Stimulated activated CD4-positive, alpha-beta T cell treated with anti-CD3 and anti-CD28 coated beads, Interleukin-1b, Interleukin-23, amount 100 ng/mL, for 1 hour (primary cell): ENCODE measurements at places on chromosomes 11 and 22.
A peak's percentile ranks its signal among the peaks of the same experiment; 100 is the strongest.

GRCh38 chr22:45834241-45834640 lies 142.7 kb downstream of the WNT7B start:
- no peak for DNase-seq

DNA sequence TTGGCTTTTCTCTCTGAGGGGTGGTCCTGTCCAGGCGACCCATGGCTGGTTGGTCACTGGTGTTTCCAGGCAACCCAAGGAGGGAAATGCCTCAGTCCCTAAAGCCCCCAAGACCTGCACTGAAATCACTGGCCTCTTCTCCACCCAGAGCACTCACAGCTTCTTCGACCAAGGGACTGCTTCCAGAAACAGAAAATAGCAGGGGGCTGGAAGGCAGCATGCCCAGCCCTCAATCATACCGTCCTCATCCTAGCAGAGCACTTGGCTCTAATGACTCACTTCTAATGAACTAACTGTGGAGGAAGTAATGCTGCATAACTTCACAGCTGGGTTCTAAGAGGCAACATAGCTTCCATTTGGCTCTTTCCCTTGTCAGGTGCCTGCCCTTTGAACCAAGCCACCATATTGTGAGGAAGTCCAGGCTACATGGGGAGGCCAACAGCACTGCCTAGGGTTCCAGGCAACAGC lies 27.6 kb downstream of the DKK3 start:
- DNase-seq: no peak

GRCh38 chr11:129590753-129591475 lies 215.3 kb downstream of the BARX2 start:
- no peak for DNase-seq

GRCh38 chr22:38712486-38713207 lies 6.9 kb downstream of the GTPBP1 start:
- DNase-seq: no peak

- DNase-seq: no peak
Measured at GRCh38 chr11:100273066-100273815, 413.8 kb upstream of the ARHGAP42 start.

GRCh38 chr22:27512283-27512761 lies 289.2 kb downstream of the MN1 start:
- no peak for DNase-seq

- no peak for DNase-seq
Measured at GRCh38 chr22:41656556-41656955, 32.1 kb downstream of the SNU13 start.

- no peak for DNase-seq
Measured at GRCh38 chr11:43177975-43178374, 133.8 kb upstream of the API5 start.

- no peak for DNase-seq
Measured at GRCh38 chr22:49431551-49431950, 396.1 kb downstream of the BRD1 start.

DNA sequence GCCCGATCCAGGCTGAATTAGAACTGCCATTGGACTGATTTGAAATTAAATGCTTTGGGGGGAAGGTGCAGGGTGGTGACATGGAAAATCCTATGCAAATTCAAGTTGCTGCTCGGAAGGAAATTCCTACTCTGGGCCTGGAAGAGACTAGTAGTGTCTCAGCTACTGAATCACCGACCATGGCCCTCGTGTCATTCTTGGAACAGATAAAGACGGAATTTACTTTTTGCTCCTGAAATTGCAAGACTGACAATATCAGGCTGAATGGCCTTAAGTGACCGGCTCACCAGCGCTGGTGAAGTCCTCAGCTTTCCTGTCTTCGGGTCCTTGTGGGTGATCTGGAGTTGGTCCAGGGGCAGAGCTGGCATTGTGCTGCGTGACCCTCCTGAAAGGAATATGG lies 6.1 kb downstream of the ASCC2 start:
- DNase-seq: no peak

- DNase-seq: peak; percentile 45
Measured at GRCh38 chr11:3920148-3920852, 64.8 kb downstream of the STIM1 start.

GRCh38 chr11:66847461-66848232 lies 4.4 kb downstream of the RCE1 start:
- DNase-seq: no peak

DNA sequence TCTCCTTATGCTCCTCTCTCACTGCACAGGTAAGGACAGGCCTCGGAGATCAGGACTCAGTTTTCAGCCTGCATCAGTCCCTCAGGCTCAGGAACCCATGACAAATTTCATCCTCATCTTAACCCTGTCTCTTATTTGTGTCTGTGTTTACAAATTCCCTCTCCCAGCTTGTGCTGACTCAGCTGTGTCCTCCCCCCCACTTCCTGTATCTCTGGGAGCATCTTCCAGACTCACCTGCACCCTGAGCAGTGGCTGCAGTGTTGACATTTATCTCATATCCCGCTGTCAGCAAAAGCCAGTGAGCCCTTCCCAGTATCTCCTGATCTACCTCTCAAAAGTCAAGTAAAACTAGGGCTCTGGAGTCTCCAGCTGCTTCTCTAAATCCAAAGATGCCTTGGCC lies 65.6 kb upstream of the VPREB1 start:
- DNase-seq: no peak

- DNase-seq: no peak
Measured at GRCh38 chr11:87076260-87076783, 38.6 kb downstream of the TMEM135 start.

DNA sequence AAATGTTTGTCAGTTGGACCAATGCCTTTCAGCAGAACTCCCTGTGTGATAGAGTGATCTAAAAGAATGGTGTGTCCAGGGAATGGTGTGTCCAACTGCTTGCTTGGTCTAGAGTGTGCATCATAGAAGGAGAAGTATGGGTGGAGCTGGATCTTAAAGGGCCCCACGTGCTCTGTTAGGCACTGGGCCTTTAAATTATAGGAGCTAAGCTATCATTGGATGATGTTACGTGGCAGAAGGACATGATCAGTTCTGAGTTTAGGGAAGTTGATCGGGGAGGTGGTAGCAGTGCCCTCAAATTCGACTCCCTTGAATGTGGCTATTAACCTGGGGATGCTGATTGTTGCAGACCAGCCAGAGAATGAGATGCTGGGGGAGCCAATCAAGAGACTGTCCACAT lies 16.4 kb downstream of the STX3 start:
- DNase-seq: no peak

- no peak for DNase-seq
Measured at GRCh38 chr22:50708474-50708873, 29.5 kb upstream of the ACR start.

- DNase-seq: no peak
Measured at GRCh38 chr11:113638376-113638775, 67.7 kb downstream of the TMPRSS5 start.

- no peak for DNase-seq
Measured at GRCh38 chr11:61980783-61981541, 13.5 kb upstream of the FTH1 start.

GRCh38 chr22:40593460-40594273 lies 42.9 kb downstream of the MRTFA start:
- DNase-seq: no peak

- DNase-seq: no peak
Measured at GRCh38 chr11:102882389-102883024, 7.7 kb upstream of the MMP12 start.

DNA sequence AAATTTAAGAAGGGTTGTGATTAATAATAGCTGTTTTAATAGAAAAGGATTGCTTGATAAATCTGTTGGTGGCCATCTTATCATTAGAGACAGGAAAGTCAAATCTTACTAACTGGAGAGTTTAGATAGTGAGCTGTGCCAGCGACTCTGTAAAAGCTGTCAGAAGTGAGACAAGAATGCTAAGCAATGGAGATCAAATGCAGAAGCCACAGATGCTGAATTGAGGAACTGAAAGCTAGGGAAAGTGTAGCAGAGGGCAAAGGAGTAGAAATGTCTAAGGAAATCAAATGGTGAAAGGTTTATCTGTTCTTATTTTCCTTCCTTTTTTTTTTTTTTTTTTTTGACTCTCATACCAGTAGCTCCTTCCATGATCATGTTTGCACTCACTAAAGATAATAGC lies 13.7 kb downstream of the MS4A13 start:
- DNase-seq: no peak

- DNase-seq: no peak
Measured at GRCh38 chr22:21568347-21569075, 997 bp downstream of the UBE2L3 start.

DNA sequence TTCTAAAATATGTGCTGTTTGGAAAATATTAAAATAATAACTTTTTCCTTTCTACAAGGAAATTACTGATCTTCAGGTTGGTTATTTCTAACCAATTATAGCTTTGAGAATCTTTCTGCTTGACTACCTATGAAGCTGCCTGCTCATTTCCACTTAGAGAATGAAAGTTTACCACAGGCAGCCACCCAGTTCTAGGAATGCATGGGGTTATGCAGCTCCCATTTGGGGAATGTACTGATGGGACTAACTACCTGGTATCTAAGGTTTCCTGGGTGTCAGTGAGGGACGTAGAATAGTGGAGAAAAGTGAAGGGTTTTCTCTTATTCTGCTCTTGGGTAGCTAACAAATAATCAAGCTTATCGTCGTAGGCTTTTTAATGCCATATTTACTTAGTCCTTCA lies 73.4 kb downstream of the DEUP1 start:
- no peak for DNase-seq

- DNase-seq: no peak
Measured at GRCh38 chr11:12375720-12376119, 1.7 kb upstream of the PARVA start.

- no peak for DNase-seq
Measured at GRCh38 chr11:70538641-70539359, 140.5 kb downstream of the CTTN start.

DNA sequence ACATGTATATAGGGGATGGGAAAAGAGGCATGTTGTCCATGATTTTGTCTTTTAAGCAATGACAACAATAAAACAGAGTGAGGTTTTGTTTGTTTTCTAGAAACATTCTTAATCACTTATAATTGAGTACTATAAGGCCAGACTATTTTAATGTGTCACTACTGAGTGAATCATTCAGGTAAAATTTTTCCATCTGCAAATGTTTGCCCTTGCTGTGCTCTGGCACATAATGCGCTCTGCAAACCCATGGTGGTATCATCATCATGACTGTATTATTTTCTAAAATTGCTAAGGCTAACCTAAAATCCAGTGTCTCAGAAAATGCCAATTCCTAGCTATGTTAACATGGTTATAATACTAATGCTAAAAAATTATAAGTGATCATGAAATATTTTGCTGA lies 261.2 kb downstream of the CADM1 start:
- DNase-seq: no peak

DNA sequence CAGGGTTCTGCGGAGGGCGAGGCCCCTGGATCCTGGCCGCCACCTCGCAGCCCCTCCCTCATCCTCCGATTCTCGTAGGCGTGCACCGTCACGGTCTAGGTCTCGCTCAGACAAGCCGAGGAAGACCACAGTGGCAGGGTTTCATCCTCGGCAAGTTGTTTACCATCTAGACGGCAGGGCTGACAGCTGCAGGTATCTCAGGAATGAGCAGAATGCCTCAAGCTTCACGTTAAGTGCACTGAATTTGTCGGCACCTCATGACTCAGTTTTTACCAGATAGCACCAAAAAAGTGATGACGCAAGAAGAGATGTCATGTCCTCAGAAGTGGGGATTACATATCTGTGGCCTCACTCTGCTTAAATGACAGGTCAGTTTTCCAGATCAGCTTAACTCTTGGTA lies 35.1 kb downstream of the WT1 start:
- no peak for DNase-seq

DNA sequence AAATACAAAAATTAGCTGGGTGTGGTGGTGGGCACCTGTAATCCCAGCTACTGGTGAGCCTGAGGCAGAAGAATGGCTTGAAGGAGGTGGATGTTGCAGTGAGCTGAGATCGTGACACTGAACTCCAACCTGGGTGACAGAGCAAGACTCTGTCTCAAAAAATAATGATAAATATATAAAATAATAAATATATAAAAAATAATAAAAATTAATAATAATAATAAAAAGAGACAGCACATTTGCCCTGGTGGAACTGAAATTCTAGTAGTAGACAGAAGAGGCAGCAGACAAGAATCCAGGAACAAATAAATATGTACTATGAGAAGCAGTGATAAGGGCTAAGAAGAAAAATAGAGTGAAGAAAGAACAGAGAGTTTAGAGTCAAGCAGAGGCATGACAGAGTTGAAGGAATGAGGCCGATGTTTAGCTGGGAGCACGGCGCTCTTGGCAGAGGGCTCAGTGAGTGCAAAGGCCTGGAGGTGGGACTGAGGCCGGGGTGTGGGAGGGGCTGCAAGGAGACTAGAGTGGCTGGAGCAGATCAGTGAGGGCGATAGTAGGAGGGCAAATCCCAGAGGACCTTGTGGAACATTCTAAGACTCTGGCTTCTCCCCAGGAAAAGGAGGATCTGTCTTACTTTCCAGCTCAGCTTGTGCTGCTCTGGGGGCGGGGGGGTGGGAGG lies 410.3 kb downstream of the MN1 start:
- no peak for DNase-seq

GRCh38 chr11:3880724-3881123 lies 25.3 kb downstream of the STIM1 start:
- no peak for DNase-seq

- DNase-seq: no peak
Measured at GRCh38 chr11:34960277-34960676, 43.9 kb downstream of the PDHX start.

DNA sequence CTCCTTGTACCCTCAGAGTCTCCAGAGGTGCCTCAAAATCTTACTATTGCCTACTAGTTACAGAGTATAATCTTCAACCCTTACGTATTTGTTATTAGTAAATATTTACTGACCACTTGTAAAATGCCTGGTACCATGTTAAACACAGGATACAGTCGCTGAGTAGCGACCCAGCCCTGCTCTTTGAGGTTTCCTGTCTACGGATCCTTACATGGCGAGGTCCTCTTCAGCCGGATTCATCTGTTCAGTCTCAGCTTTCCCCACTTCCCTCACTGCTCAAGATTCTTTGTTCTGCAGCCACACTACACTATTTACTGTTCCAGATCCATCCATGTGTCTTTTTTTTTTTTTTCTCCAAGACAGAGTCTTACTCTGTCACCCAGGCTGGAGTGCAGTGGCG lies 13.2 kb upstream of the TTC36 start:
- no peak for DNase-seq

- DNase-seq: no peak
Measured at GRCh38 chr22:50628543-50629134, 687 bp upstream of the ARSA start.

DNA sequence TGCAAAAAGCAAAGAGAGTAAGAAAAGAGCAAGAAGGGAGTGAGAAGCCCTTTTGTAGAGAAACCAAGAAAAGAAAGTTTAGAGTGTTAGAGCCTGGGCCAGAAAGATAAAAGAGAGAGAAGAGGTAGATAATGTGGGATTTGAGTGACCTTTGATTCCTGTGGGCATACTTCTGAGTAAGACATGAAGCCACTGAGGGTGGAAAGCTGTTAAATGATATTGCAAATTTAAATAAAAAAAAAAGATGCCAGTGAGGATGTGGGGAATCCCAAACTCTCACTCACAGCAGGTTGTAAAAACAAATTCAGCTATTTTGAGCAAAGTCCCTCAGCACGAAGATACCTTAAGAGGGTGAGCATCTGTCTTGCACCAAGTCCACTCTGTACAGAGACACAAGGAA lies 59.4 kb upstream of the TOP3B start:
- no peak for DNase-seq

- DNase-seq: no peak
Measured at GRCh38 chr22:35606916-35607315, 10.2 kb downstream of the MB start.

- no peak for DNase-seq
Measured at GRCh38 chr22:22392131-22392530, 116.4 kb downstream of the ZNF280B start.
